CD8-positive, alpha-beta memory T cell (primary cell): ENCODE measurements at places on chromosomes 1 and 21. TPM values are rescaled to one million over a fixed set of nuclear protein-coding genes. Genes with fewer than 3 reads are reported as not detected.

- no peak for DNase-seq
Observed at GRCh38 chr1:210144736-210145135, 87.9 kb upstream of the SERTAD4 start.

DNA sequence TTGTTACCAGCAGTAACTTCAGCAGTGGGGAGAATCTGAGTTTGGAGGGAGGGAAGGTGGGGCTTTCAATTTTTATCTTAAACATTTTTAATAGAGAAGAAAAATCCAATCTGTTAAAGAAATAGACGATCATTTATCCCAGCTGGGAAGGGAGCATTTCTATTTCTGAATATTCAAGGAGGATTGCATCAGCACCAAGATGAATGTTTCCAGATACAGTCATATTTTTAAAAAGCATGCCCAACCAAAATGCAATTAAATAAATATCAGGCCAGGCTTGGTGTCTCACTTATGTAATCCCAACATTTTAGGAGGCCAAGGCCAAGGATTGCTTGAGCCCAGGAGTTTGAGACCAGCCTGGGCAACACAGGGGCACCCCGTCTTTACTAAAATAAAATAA lies 1.7 kb upstream of the ATP1A4 start:
- no peak for DNase-seq

The NTMT2 gene
- not detected for total RNA-seq

The IL24 gene
- 2.9 TPM for total RNA-seq

The CD5L gene
- not detected for total RNA-seq

The CDC42 gene
- 317 TPM for total RNA-seq

The RERE gene
- 37.9 TPM for total RNA-seq

The MX2 gene
- 13.2 TPM for total RNA-seq
